NCI-H1417 (cell line): ENCODE measurements at places on chromosomes 12 and 14.
A peak's percentile ranks its signal among the peaks of the same experiment; 100 is the strongest.

DNA sequence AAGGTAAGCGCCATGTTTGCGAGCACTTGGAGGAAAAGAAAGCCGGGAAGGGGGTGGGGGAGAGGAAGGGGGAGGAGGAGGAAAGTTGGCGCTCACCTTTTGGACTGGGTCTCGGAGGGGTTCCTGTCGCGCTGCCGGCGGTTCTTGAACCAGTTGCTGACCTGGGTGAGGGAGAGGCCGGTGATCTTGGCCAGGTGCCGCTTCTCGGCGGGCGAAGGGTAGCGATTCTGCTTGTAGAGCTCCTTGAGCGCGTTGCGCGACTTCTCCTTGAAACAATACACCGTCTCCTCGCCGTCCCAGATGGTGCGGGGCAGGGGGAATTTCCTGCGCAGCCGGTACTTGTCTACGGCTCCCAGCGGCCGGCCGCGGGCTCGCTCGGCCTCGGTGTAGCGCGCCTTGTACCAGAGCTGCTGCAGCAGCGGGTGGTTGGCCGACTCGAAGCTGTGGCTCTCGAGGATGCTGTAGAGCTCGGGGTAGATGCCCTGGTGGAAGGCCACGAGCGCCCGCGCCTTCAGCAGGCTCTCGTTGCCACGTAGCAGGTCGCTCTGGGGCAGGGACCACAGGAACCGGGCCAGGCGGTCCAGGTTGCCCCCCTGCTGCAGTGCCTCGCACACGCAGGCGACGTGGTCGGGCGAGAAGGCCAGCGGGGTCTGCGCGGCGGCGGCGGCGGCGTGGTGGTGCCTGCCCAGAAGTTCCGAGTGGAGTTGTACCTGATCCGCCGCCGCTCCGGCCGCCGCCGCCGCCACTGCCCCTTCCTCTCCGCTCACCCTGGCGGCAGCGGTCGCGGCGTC is 840 bp downstream of the SIX4 start:
- DNase-seq: peak; percentile 60

DNA sequence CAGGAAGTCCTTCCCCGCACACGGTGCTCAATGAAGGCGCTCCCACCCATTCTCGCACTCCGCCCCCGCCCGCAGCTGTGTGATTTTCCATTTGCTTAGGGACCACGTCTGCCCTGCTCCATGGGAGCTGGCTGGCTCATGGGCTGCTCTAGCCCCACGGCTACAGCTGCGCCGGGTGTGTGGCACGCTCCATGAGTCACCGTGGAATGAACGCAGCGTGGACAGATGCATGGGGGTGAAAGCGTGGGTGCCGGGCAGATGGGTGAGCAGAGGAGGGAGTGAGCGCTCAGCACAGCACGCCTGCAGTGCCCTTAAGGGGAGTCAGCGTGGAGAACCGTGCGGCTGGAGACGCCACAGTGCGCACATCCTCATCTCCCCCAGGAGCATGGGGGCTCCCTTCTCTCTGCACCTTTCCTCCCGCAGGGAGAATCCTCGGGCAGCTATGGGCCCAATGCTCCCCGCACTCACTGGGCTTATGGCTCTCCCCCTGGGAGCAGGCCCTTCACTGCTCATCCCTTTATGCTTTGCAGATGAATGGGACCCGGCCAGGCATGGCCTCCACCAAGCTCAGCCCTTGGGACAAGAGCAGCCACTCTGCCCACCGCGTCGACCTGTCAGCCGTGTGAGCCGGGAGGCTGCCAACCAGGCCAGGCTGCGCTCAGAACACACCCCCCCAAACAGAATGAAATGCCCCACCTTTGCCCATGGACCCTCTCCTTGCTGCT is 185.1 kb downstream of the ADGRD1 start:
- no peak for DNase-seq

DNA sequence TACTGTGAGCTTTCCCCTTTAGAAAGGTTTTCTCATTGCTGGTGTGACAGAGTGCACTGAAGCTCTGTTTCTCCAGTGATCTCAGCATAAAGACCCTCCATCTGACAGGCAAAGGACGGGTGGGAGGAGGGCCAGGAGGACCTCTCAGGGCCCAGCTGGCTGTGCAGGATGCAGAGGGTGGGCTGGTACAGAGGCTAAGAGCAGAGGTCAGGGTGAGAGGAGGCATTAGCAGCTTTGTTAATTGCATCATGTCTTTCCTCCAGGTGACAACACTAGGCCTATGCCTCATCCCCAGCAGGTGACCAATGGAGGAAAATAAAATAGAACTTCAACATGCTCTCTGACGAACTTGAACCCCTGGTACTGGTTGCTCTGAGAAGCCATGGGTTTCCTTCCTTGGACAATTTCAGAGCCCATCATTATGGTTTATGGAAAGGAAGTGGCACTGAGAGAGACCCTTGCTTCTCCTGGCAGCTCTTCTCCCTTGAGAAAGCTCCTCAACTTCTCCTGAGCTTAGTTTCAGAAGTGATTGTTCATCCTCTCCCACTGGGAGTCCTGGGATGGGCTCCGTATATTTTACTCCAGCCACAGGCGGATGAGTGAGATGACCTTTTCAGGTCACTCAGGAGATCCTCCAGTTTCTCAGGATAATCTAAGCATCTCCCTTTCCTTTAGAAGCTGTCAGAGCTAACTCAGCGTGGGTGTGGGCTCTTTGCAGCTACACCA is 45.8 kb upstream of the ATP23 start:
- DNase-seq: no peak

DNA sequence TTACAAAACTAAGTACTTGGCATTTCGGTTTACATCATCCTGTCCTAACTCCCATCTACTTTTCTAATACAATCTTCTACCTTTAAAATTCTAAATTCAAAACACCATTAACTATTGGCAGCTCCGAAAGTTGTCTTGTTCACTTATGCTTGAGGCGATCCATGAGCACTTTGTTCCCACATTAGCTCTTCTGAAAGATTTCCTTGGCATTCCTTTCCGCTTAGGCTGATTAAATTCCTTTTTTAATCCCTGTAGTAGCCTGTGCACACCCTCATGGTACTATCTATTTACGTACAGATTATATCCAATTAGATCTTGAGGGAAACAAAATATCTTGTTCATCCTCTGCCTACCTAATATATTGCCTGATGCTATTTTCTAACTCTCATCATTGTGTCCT is 480.7 kb downstream of the PRKD1 start:
- DNase-seq: no peak

GRCh38 chr14:92103363-92103989 is 2.9 kb downstream of the ATXN3 start:
- DNase-seq: no peak

GRCh38 chr14:55107766-55108554 is 21.1 kb upstream of the LGALS3 start:
- DNase-seq: no peak

- DNase-seq: peak; percentile 46
Measured at GRCh38 chr12:49568442-49569162, 660 bp upstream of the MCRS1 start.

DNA sequence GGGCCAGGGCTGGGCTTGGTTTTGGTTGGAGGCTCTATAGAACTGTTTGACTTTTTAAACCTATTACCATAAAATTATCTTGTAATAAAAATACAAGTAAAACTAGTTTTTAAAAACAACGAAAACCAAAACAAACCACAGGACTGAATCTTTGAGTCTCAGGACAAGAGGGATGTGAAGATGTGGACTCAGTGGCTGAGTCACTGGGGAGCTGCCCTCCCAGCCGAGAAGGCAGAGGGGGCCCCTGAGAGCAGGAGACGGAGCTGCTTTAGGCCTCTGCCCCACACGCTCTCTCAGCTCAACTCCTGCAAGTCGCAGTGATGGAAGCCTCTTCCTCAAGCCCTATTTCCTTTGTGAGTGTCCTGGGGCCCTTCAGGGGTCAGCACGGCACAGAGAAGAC is 59.0 kb downstream of the CDC42BPB start:
- no peak for DNase-seq

DNA sequence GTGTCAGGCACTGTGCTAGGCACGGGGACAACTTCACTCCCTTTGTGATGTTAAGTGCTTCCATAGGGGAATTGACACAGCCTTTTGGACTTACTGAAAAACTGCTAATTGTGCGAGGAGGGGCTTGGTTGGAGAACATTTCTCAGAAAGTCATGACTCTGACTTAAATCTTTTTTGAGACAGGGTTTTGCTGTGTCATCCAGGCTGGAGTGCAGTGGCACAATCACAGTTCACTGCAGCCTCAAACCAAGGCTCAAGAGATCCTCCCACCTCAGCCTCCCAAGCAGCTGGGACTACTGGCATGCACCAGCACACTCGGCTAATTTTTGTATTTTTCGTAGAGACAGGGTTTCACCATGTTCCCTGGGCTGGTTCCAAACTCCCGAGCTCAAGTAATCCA is 10.2 kb upstream of the LTBP2 start:
- DNase-seq: no peak

GRCh38 chr12:27052176-27052575 is 29.8 kb downstream of the MED21 start:
- no peak for DNase-seq

DNA sequence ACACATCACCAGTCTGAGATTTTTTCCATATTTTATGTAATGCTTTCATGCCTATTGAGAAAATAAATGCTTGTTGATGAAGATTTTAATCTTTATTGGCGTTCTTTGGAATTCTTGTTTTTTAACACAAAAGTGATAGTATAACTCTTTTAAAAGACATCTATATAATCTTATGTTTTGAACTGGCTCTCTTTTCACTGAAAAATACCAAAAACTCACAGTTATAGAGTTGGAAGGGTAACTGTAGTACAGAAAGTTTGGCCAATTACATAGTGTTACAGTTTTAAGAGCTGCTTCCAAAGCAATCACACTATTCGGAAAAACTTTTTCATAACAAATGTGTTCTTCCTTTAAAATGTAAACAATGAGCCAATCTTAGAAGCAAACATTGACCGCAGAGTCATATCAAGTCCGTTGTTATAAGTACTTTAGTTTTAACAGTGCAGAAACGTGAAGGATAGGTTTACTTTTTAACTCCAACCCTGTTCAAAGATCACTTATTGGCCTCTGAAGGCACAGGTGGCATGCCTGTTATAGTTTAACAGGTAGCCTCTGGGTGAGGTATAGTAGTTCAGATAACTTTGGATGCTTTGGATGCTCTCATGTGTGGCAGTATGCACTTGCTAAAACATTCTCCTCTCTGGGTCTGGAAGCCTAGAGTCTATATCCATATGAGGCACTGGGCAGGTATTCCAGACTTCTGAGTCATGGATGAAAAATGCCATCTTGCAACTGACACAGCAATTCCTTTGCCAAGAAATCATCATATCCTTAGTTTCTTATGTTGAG is 12.1 kb upstream of the NTN4 start:
- no peak for DNase-seq

GRCh38 chr14:64817631-64818030 is 62.1 kb downstream of the SPTB start:
- peak; percentile 15 for DNase-seq

DNA sequence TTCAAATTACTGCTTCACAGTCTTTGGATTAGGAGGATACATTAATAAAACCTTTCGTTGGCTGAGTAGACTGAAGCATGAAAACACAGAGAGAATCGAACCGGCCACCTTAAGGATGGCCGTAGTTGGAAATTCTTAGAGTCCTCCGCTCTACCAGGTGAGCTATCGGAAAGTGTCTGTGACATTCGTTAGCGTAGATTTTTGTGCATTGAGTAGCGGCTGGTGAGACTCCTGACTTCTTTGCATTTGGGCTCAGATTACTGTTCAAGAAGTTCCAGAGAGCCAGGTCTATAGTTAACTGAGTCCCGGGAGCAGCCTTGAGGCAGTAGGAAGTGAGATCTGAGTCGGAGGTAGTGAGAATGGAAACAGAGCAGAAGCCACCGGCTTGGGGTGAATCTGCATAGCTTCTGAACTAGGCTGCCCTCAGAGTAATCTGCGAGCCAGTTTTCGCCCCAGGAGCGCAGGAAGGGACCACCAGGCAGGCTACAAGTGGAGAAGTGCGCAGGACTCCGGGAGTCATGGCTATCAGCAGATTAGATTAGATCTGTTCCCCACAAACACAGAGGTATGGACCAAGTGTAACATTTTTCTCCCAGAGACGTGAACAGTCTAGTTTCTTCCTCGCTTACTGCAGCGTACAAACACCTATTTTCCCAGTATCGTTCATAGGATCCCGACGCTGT is 11.0 kb downstream of the OR6S1 start:
- no peak for DNase-seq

DNA sequence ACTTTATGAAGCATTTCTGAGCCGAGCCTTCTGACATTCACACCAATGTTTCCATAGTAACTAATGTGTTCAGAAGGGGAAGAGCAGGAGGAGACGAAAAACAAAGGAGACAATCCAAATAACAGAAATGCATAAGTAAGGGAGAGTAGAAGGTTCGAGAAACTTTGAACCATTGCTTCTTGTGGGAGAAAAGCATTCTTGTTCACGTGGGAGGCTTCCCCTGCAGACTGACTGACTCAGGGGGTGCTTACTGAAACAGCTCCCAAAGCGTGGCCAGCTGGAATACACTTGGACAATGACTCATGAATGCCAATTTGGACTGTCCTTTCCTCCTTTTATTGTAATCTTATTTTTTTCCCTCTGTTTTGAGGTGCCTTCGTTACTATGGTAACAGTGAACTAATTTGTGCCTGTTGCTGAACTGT is 73.9 kb downstream of the NEDD1 start:
- peak; percentile 18 for DNase-seq

DNA sequence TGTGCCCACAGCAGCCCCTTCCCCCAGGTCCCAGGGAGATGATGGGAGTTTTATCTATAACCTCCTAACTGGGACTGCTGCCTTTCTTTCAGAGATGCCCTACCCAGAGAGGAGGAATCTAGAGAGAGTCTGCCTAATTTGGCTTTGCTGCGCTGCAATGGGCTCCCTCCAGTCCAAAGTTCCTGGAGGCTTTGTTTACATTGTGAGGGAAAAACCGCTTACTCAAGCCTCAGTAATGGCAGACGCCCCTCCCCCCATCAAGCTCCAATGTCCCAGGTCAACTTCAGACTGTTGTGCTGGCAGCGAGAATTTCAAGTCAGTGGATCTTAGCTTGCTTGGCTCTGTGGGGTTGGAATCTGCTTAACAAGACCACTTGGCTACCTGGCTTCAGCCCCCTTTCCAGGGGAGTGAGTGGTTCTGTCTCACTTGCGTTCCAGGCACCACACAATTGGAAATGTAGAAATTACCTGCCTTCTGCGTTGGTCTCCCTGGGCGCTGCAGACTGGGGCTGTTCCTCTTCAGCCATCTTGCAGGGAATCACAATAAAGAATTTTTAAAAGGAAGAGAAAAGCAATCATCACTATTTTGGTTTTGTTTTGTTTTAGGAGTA is 262.5 kb downstream of the FOXG1 start:
- no peak for DNase-seq

DNA sequence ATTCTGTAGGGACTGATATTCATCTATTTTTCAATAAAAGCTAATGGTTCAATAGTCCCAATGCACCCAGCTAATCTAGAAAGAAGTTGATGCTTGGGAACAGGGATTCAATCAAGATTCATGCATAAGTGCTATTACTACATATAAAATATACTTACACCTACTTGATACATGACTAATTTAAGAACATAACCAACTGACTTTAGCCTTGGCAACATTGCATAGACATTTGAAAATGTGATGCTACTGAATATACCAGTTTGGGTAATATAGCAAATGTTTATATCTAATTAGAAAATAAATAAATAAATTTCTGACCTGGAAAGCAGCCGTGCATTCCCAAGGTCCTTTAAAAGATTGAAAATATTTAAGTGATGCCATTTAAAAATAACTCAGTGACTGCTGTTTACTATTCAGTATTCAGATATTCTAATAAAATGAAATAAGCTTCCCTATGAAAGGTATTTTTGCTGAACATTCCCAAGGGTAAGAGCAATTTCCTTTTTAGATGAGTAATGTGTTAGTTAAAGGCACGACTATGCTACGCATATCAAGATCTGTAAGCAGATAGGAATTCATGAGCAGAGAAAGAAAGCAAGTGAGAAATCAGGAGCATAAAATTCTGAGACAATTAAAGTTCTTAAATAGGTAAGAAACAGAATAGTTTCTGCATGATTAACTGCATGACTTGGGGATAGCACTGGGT is 160.6 kb upstream of the SYT1 start:
- DNase-seq: no peak
